ENCODE measurements at places on chromosomes 2 and 18.

DNA sequence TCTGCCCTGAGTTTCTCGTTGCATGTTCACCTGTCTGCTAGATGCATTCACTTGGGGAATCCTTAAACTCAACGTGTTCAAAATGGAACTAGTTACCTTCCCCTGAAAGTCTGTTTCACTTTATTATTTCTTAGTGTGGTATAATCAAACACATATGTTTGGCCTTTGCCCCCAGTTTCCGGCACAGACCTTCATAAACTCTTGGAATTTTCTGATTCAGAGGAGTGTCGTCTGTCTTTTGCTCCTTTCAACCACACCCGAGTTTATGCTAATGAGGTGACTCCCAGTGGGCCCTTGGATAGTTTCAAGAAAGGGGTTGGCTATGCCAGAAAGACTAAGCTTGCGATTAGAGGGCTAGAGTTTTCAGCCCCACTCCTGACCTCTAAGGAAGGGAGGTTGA is 198.9 kb downstream of the CDCA7 start:
- no peak for DNase-seq

DNA sequence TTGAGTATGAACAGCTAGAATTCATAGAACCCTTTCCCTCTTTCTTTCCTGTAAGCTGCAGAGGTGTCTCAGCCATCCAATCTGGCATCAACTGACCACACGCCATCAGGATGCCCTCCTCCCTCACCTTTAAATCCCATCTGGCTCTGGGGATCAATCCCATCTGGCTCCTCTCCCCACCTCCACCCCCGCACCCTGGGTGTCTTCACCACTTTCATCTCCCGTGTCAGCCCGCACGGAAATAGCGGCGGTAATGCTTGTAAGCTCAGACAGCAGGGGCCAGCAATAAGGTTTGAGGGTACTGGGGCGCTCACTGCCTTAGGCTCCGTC is 508 bp upstream of the TUBA4B start:
- DNase-seq = no peak

DNA sequence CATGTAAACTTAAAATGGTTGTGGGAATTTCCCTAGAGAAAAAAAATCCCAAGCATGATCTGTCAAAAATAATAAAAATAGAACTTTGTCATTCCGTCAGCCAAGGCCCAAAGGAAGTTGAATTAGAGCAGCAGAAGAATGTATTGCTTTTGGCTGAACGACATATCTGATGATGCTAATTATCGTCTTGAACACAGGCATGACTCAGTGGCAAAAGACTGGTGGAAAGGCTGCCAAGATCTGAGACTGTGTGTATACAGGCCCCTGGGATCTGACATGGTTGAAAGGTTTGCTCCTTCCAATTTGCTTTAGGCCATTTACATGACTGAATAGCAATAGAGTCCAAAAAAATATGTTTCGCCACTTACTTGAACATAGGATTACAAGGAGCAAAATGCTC is 1057.1 kb upstream of the CRIM1 start:
- no peak for DNase-seq

DNA sequence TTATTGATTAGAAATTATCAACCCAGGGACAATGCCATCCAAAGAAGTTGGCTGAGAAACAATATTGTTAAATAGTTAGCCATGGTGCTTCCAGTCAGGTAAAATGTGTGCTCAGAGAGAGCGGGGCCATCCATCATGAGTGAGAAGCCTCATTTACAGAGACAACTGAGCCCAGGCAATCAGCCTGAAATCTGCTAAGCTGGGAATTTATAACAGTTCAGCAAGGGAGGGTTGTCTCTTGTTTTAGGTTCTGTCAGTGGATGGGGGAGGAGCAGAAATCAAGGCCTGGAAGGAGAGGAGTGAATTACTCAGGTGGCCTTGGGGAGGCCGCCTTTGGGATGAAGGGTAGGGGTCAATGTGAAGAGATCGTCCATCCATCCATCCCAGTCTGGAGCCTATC is 102.5 kb upstream of the ST8SIA3 start:
- no peak for DNase-seq

- no peak for DNase-seq
Observed at GRCh38 chr2:157480182-157480961, 36.5 kb upstream of the CYTIP start.

DNA sequence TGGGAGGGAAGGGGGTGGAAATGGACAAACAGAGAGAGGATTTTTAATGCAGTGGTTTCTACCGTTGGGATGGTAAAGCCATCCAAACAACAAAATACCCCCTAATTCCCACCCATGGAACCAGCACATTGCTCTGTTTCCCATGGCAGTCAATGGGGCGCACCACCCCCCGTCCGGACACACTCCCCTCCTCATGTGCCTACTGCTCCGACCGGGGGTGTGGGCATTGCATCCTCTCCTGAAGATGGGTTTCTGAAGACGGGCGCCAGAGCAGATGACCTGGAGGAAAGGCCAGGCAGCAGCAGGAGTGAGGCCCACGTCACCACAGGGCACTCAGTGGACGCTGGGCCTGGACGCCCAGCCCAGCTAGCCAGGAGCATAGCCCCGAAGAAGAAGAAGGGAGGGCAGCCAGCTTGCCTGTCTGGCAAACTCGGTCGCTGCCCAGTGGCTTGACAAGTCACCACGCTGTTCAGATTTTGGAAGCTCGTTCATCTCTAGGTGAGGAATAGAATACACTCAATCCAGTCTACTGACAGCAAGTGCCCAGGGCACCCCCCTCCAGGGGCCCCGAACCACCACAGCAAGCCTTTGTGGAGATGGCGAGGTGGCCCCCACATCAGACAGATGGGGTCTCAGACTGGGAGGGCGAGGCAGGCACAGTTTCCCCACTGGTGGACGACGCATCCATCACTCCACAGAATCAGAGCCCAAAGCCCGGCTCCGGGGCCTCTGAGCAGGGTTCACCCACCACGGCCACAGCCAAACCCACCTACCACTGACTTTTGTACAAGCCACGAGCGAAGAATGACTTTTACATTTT is 296.2 kb upstream of the SALL3 start:
- no peak for DNase-seq

- DNase-seq = no peak
Observed at GRCh38 chr2:9807555-9808305, 35.5 kb upstream of the TAF1B start.

DNA sequence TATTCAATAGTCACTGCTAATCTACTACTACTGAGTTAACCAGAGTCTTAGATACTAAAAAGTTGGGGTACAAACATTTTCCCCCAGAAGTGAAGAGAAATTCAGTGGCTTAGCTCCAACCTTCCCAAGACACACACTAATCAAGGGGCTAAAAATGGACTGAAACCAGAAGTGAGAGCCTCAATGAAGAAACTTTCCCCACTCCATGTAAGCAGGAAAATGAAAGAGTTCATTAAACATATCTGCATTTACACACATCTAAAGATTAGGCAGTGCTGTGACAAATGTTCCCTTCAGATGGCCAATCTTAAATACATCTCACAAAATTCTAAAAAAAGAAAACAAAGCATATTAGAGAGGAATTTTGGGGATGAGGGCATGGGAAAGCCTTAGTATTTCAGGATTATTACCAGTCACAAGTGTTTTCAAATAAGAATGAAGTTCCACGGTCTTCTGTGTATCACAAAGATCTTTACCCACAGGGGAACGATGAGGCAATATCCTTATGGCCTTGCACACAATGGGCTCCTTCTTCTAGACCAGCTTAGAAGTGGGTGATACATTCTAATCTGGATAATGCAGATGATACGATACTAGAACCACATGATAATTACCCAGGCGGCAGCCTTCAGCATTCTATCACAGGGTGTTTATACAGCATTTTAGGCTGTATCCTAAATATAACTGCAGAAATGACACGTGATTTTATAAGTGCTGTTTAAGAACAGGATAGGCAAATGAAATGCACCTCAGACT is 17.1 kb downstream of the ANKRD44 start:
- DNase-seq = no peak

DNA sequence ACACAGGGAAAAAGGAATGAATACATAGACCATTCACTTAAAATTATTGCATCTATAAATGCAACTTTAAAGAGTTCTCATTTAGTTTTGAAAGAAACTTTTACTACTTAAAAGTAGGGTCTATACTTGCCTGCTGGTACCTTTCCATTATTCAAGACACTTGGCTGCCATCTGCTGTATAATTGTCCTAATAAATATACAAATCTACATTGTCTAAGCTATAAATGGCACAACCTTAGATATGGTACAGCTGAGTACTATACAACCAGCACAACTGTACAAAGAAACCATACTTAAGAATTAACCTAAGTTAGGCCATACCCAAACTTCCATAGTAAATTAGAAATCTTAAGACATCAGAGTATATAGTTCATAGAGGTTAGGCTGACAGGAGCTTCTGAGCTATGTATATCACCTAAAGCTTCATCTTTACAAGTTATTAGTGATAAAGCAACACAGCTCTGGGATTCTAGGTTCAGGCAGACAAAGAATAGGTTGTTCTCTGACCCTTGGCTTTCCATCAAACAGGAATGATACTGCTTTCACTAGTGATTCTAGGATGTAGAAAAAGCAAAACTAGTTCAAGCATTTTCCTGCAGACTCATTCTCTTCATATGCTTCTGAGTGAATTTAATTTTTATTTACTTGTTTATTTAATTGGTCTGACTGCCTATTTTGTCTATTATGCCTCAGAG is 22.1 kb downstream of the EXOC6B start:
- no peak for DNase-seq

All from GDM1 (cell line).